SJCRH30 (cell line): ENCODE measurements at places on chromosomes 12 and 14. TPM values are rescaled to one million over a fixed set of nuclear protein-coding genes. Genes with fewer than 3 reads are reported as not detected.

DNA sequence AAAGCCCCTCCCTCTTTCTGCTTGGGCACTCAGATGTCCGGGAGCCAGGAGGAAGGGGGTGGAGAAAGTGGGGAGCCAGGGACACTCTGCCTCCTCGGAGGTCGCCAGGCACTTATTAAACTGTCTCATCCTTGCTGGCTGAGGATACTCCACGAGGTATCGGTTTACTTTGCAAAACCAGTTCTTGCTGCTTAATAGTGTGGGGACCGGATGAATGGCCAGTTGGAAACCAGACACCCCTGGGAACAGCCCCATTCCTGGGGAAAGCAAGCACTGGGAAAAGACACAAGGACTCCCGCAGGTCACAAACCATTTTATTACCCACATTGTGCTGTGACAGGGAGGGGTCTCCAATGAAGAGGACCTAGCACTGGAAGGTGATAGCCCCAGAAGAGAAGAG, 34.2 kb downstream of the CCDC88C start:
- H3K4me1 ChIP-seq, result peaks cover 49% of the 10 kb centered on the region
- peak; percentile 54 for DNase-seq
- peak overlapping the region; percentile 18 for H3K27ac ChIP-seq
- no peaks in the 10 kb centered on the region for H3K27me3 ChIP-seq
- no peaks in the 10 kb centered on the region for H3K36me3 ChIP-seq

DNA sequence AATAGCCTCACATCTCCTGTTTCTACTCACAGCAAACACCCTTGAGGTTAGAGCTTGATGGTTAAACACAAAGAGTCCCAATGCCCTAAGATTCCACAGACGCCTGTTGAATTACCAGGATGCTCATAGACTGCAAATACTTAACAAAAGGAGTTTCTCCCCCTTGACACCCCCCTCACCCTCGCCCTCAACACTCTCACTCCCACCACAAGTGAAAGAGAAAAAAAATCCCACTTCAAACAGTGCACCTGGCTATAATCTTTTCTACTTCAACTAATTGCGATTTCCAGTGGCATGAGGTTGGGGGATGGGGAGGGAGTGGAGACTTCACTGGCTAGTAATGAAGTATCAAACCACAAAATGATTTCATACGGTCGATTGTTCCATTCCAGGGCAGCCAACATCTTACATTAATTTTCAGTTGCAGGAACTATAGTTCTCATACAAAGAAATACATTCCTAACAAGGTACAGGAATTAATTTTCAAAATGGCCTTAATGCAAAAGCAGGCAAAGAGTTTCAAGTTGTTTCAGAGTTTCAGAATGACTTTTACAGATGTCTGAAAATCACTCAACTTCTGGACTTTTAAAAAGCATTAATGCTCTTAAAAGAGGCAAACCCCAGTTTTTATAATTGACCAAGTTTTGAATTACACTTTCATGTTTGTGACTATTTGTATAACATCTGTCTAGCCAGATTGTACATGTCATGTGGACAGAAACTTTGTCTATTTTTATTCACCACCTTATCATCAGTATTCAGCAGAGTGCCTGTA, 390.7 kb downstream of the C12orf75 start:
- H3K4me3 ChIP-seq, result no peak overlapping the region
- no peaks in the 10 kb centered on the region for H3K4me1 ChIP-seq

- H3K4me3 ChIP-seq, result peak overlapping the region; percentile 87
- no peaks in the 10 kb centered on the region for H3K27me3 ChIP-seq
- H3K27ac ChIP-seq, result peak overlapping the region; percentile 94
- H3K4me1 ChIP-seq, result peaks cover 32% of the 10 kb centered on the region
- DNase-seq, result peak; percentile 41
These were observed 1.1 kb downstream of the BCAT1 start for GRCh38 chr12:24947541-24948419.

- no peak overlapping the region for H3K4me3 ChIP-seq
- peaks cover 42% of the 10 kb centered on the region for H3K36me3 ChIP-seq
- H3K27me3 ChIP-seq, result no peaks in the 10 kb centered on the region
- no peak for DNase-seq
- H3K4me1 ChIP-seq, result no peaks in the 10 kb centered on the region
- no peak overlapping the region for H3K27ac ChIP-seq
These were observed 30.9 kb downstream of the CKB start for GRCh38 chr14:103491691-103492090.

GRCh38 chr14:57461777-57462320, 31.8 kb downstream of the CCDC198 start:
- H3K4me1 ChIP-seq, result no peaks in the 10 kb centered on the region
- H3K27me3 ChIP-seq, result no peaks in the 10 kb centered on the region
- no peak for DNase-seq

GRCh38 chr14:20905676-20906075, 14.5 kb downstream of the RNASE3 start:
- no peak for DNase-seq
- H3K4me1 ChIP-seq, result no peaks in the 10 kb centered on the region
- no peaks in the 10 kb centered on the region for H3K27me3 ChIP-seq

DNA sequence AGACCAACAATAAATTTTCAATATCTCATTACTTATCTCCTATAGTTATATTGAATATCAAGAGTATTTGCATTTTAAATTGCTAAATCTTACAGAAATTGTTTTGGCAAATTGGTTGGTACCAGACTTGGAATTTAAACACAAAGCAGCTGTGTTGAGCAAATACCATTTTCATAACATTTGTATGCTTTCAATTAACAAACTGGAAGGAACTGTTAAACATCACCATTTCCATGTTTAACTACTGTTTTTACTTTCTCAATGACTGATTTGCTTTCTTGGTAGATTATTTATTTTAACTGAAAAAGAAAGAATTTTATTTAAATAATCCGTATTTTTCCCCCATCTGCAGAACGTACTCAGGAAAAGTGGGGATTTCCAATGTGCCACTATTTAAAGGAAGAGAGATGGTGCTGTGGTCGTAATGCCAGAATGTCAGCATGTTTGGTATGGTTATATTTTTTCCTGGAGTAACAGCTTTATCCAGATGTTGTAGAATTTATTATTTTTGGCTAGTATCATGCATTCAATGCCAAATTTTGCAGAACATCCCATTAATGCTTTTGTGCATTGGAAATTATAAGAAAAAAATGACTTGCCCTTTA, 72.3 kb downstream of the METTL25 start:
- peak; percentile 12 for DNase-seq
- H3K27me3 ChIP-seq, result no peaks in the 10 kb centered on the region
- peaks cover 9% of the 10 kb centered on the region for H3K4me1 ChIP-seq
- H3K36me3 ChIP-seq, result no peaks in the 10 kb centered on the region

- no peaks in the 10 kb centered on the region for H3K4me1 ChIP-seq
- H3K27ac ChIP-seq, result no peak overlapping the region
- H3K4me3 ChIP-seq, result no peak overlapping the region
- H3K36me3 ChIP-seq, result no peaks in the 10 kb centered on the region
These were observed 50.5 kb downstream of the TRAF3 start for GRCh38 chr14:102827716-102828115.

DNA sequence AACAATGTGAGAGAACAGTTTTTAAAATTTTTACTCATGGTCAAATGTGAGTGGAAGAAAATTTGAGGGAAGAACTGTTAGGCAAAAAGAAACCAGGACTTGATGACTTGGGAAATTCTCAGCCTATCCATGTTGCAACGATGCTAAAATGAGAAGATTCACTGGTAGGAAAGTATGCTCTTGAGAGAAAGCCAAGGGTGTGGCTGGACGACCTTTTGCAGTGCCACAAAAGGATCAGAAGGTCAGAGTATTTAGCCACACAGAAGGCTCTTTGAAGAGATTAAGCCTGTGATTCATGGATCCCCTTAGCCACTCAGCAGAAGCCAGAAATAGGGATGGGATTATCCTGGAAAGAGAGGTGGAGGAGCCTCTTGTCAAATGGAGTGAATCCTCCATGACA, 336.8 kb downstream of the LRIG3 start:
- no peak for DNase-seq
- no peaks in the 10 kb centered on the region for H3K27me3 ChIP-seq
- peaks cover 26% of the 10 kb centered on the region for H3K4me1 ChIP-seq

DNA sequence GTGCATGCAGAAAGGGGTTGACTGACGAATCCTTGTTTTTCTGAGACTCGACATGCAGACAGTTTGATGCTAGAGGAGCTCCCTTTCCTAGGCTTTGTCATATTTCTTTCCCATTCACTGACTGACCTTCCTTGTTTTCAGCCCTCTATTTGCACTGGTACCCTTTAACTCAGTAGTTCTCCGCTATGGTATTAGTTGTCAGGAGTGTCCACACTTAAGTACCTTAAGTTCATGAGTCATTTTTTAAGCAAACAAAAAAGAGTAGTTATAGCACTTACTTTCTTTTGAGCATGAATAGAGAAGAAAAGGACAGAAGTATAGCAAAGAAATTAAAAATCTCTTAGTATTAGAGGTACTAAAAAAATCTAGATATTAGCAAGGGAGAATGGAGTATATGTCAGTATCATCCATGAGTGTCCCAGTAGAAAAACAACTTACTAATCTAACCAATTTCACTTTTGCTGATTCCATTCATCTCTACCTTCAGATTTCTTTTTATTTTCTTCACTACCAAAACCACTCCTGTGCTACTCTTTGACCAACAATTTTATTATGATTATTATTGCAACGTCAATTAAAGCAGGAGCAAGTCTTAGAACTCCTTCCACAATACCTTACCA, 8.3 kb downstream of the ATP2B1 start:
- peaks cover 20% of the 10 kb centered on the region for H3K36me3 ChIP-seq
- no peak overlapping the region for H3K4me3 ChIP-seq
- peaks cover 30% of the 10 kb centered on the region for H3K4me1 ChIP-seq
- H3K27me3 ChIP-seq, result no peaks in the 10 kb centered on the region

DNA sequence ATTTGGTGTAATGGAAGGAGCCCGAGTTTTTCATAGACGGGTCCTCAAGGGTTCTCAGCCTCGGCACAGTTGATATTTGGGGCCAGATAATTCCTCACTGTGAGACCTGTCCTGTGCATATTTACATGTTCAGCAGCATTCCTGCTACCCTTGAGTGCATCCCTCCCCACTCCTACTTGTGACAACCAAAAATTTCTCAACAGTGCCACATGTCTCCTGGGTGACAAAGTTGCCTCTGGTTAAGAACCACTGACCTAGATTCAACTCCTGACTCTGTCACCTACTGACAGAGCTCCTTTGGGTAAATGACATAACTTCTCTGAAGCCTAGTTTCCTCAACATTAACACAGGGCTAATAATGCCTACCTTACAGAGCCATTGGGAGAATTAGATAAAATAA, 60.4 kb downstream of the TTC9 start:
- H3K36me3 ChIP-seq, result no peaks in the 10 kb centered on the region
- no peak overlapping the region for H3K4me3 ChIP-seq
- DNase-seq, result no peak
- no peak overlapping the region for H3K27ac ChIP-seq
- H3K27me3 ChIP-seq, result no peaks in the 10 kb centered on the region

GRCh38 chr12:127583041-127583440, 683.9 kb upstream of the TMEM132C start:
- no peak overlapping the region for H3K27ac ChIP-seq
- H3K4me3 ChIP-seq, result no peak overlapping the region

DNA sequence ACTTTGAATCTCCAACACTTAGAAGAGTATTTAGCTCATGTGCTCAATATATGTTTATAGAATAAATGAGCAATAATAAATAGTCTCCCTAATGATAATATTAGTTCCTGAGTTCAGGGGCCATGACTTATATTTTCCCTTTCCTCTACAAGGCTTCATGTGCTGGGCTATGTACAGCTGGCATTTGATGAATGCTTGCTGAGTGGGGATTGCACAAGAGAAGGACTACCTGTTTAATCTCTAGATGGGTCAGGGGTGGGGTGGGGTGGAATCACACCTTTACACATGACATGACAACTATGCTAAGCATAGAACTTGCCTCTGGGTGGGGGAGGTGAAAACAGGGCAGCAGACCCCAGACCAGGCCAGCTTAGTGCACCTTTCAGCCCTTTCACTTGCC, 7.6 kb upstream of the ABHD12B start:
- no peak overlapping the region for H3K27ac ChIP-seq
- H3K4me3 ChIP-seq, result no peak overlapping the region

DNA sequence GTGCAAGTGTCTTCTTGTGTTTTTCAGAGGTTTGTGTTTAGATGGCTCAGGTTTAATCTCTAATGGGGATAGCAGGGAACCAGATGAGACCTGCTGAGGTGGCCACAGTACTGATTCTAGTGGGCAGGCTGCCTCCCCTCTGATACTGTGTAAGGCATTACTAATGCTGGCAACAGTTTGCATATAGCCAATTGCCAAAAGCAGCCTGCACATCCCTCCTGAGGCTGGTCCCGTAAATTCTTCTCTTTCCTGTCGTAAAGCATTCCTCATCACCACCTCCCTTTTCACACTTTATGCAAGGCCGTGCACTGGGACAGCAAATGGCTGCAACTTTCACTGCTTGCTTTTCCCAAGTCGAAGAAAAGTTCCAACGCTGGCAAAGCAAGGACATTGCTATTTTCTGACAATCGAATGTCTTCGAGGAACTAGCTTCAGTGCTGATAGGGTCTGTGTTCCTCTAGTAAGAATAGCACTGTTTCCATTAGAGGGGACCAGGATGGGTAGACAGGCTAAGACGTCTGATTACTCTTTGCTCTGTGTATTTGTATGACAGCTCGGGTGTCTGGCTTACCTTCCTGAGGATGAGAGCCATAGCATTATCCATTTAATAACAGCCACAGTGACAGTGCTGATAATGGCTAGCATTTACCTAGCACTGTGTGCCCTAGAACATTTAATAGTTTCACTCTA, 178.2 kb upstream of the HIF1A start:
- H3K4me1 ChIP-seq, result no peaks in the 10 kb centered on the region
- no peak overlapping the region for H3K4me3 ChIP-seq

- no peaks in the 10 kb centered on the region for H3K27me3 ChIP-seq
- no peak overlapping the region for H3K27ac ChIP-seq
- no peak overlapping the region for H3K4me3 ChIP-seq
- DNase-seq, result no peak
These were observed 5.7 kb downstream of the RAB35 start for GRCh38 chr12:120110550-120111501.

DNA sequence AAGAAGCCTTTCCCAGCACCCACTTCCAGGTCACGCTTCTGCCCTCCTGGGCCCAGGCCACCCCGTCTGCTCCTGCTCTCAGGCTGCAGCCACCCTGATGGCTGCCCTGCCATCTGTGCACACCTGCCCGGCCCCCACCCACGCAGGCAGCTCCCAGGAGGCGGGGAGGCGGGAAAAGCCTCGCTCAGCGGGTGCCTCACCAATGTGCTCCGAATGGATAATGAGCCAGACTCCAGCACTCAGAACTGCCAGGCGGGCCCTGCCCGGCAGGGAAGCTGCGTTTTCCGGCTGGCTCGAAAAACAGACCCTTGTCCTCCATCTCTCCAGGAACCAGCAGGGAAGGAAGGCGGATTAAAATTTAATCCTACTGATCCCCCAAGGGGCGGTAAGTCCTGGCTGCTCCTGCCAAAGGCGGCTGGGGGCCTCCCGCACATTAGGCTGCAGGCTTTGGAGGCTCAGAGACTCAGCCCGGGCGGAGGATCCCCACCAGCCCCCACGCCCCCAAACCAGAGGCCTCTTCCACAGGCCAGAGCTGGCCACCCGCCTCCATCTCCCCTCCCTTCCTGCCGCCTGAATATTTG, 104.0 kb downstream of the NCOR2 start:
- no peak overlapping the region for H3K4me3 ChIP-seq
- peak overlapping the region; percentile 8; the same call in 1 of the 2 replicates for H3K27ac ChIP-seq
- DNase-seq, result peak; percentile 93
- H3K4me1 ChIP-seq, result peaks cover 18% of the 10 kb centered on the region

GRCh38 chr14:67863223-67863622, 43.6 kb downstream of the RAD51B start:
- no peak for DNase-seq
- H3K27me3 ChIP-seq, result no peaks in the 10 kb centered on the region
- no peaks in the 10 kb centered on the region for H3K4me1 ChIP-seq
- peaks cover 3% of the 10 kb centered on the region for H3K36me3 ChIP-seq

KRT73 gene
- not detected in 2 replicates for total RNA-seq

NOVA1 gene
- 5.5 and 6.7 TPM in 2 replicates for total RNA-seq

MORN3 gene
- 0.68 and 0.75 TPM in 2 replicates for total RNA-seq

MYF5 gene
- not detected in 2 replicates for total RNA-seq

FAM216A gene
- total RNA-seq, result 26.3 and 30.2 TPM in 2 replicates

TRPV4 gene
- total RNA-seq, result 2.4 and 2.9 TPM in 2 replicates

AMN1 gene
- 5.9 and 7.5 TPM in 2 replicates for total RNA-seq

RNASE3 gene
- not detected in 2 replicates for total RNA-seq
